ENCODE measurements at places on chromosomes 16 and 17. TPM values are rescaled to one million over a fixed set of nuclear protein-coding genes. Genes with fewer than 3 reads are reported as not detected.

- no peak for DNase-seq
Observed at GRCh38 chr17:79340333-79341221, 266.0 kb downstream of the ENGASE start.

- no peak for DNase-seq
Observed at GRCh38 chr17:45172541-45173286, 11.0 kb downstream of the HEXIM2 start.

GRCh38 chr16:80570106-80570478 lies 29.3 kb downstream of the DYNLRB2 start:
- DNase-seq, result no peak

GRCh38 chr16:80350061-80350460 lies 190.7 kb upstream of the DYNLRB2 start:
- DNase-seq, result no peak

DNA sequence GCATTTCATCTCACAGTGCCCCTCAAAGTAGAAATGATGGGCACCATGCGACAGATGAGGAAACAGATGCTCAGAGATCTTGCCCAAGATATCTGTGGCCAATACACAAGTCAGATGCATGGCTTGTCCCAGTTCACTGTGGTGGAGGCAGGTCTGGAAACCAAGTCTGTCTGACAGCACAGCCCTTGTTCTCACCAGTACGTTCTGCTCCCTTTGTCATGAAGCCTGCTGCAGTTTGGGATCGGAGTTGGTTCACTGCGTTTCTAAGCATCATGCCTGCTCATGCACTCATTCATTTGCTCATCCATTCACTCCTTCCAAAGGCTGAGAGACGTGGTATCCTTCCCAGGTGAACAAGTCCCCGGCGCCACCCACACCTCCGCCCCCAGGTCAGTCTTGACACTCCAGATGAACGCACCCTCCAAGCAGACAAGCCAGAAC lies 27.2 kb upstream of the MEAK7 start:
- no peak for DNase-seq

- DNase-seq, result no peak
Observed at GRCh38 chr17:55273579-55274354, 9.0 kb downstream of the HLF start.

DNA sequence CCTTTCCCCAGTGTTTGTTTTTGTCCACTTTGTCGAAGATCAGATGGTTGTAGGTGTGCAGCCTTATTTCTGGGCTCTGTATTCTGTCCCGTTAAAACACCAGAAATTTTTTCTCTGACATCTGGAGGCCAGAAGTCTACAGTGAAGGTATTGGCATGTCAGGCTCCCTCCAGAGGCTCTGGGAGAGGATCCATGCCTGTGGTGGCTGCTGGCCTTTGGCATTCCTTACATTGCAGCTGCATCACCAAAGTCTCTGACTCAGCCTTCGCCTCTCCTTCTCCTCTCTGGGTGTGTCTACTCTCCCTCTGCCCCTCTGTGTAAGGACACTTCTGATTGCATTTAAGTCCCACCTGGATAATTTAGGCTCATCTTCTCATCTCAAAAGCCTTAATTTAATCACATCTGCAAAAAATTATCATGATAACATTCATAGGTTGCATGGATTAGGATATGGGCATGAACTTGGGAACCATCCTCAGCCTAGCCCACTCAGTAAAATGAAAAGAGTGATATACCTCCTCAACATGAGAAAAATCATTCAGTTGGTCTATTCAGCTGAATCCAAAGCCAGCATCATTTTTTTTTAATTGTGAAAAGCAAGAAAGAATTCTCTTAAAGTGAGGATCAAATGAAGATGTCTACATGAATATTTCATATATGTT lies 78.0 kb downstream of the MAP2K6 start:
- no peak for DNase-seq

GRCh38 chr17:77496831-77497577 lies 356.2 kb downstream of the SEC14L1 start:
- peak; percentile 3 for DNase-seq

GRCh38 chr17:6583411-6583810 lies 27.1 kb upstream of the PITPNM3 start:
- no peak for DNase-seq

DNA sequence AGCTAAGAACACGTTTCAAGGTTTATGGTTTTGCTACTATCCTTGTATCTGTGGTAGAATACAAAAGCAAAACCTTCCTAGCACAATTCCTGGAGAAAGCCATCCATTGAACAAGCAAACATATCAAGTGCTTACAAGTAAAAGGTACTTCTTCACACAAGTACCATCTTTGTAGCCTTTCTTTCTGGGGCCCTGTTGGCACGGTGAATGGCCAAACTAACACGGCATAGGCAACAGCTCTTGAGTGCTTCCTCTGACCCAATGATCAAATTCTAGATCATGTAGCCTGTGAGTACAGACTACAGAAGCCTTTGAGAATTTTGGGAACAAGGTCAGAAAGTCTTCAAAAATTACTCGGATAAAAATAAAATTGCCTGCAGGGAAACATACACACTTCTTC lies 57.9 kb downstream of the ANKFY1 start:
- DNase-seq, result no peak

- no peak for DNase-seq
Observed at GRCh38 chr17:3750926-3751325, 27.2 kb downstream of the HASPIN start.

Gene TMEM106A
- total RNA-seq, result 13.8 TPM

Gene RRAD
- total RNA-seq, result 21.0 TPM

Gene CNTD1
- total RNA-seq, result not detected

Gene MYH1
- total RNA-seq, result not detected

Gene PRR11
- total RNA-seq, result 0.93 TPM
